ENCODE measurements at places on chromosomes 3 and 15. TPM values are rescaled to one million over a fixed set of nuclear protein-coding genes. Genes with fewer than 3 reads are reported as not detected.

DNA sequence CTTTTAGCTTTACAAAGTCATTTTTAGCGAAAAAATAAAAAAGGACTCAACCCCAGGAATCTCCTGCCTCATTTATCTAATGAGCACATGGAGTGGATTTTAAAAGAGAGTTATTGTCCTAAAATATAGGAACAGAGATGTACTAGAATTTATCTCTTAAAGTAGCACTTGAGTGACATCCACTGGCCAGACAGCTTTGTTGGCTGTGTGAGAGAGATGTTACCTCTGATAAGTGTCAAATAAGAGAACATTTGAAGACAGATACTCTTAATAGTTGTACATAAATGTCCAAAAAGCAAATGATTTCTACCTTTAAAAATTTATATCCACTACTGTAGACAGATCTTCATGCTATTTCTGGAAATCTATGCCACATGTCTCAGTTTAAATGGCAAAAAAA lies 12.3 kb upstream of the MFSD1 start:
- DNase-seq = peak; percentile 72

GRCh38 chr3:152236716-152237115 lies 32.0 kb upstream of the MBNL1 start:
- DNase-seq = peak; percentile 46

DNA sequence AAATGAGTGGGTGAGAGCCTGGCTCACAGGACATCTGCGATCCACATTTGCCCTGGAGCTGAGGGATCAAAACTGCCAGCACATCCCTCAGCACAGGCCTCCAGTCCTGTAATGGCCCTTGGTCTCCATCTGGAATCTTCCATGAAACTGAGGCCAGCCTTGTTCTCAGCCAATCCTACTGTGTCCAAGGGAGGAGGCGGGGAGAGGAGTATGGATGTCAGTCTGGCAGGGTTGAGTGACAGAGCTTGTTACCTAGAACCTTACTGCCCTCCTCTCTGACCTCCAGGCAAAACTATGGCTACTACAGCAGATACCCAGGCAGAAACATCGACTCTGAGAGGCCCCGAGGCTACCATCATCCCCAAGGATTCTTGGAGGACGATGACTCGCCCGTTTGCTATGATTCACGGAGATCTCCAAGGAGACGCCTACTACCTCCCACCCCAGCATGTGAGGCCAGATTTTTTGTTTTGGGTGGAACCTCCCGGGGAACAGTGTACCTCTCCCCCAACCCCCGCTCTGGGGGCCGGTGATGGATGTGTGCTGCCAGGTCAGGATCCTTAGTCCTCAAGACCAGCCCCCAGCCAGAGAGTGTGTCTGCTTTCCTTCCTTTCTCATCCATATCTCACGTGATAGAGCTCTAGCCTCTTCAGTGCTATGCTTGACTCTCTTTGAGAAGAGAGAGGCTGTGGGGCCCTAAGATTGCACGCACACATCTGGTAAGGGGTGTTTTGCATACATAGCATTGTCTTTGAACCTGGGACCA lies 41.3 kb downstream of the CHDH start:
- DNase-seq = peak; percentile 77

Gene P2RY1
- 0.48 TPM for total RNA-seq

GRCh38 chr3:121362035-121362734 lies 183.6 kb downstream of the POLQ start:
- DNase-seq = no peak

DNA sequence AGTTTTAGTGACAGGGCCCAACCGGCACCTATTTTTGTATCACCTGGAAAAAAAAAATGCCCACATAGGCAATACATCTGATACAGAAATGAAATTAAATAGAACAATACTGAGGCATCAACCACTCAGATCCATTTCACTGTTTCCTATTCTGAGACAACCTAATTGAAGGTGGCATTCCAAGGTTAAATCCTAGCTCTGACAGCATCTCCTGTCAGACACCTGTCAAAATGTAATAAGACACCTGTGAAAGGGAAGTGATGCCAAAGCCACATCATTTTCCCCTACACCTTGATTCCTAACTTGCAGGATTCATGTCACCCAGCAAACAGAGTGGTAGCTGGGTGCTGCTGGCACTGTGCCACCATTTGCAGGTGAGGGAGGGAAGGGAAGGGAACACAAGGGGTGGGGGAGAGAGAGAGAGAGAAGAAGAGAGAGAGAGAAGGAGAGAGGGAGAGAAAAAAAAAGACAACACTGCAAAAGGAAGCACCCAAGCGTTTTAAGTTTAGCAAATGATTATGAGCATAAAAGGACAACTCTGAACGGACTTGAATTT lies 1044.6 kb upstream of the CFAP20DC start:
- DNase-seq = no peak

DNA sequence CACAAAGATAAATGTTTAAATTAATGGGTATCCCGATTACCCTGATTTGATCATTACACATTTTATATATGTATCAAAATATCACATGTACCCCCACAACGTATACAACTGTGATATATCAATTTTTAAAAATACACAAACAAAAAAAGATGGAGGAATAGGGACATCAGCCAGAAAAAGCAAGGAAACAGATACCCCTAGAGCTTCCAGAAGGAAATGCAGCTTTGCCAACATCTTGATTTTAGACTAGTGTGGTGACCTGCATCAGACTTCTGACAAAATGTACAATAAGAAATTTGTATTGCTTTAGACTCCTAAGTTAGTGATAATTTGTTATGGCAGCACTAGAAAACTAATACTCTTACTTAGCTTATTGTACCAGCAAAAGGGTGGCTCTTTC lies 483.8 kb downstream of the TUSC7 start:
- no peak for DNase-seq

GRCh38 chr3:118292841-118293240 lies 741.8 kb downstream of the IGSF11 start:
- DNase-seq = no peak

- DNase-seq = no peak
These were observed 18.3 kb downstream of the ACAA1 start for GRCh38 chr3:38118421-38119247.

GRCh38 chr15:90889313-90889730 lies 5.0 kb downstream of the FES start:
- DNase-seq = no peak

- peak; percentile 84 for DNase-seq
These were observed 7.3 kb downstream of the TMEM158 start for GRCh38 chr3:45218578-45219390.

- no peak for DNase-seq
These were observed 12.9 kb downstream of the WNT5A start for GRCh38 chr3:55474213-55474632.

All from RPMI7951 (cell line).